ENCODE measurements at places on chromosomes 1 and 21.

DNA sequence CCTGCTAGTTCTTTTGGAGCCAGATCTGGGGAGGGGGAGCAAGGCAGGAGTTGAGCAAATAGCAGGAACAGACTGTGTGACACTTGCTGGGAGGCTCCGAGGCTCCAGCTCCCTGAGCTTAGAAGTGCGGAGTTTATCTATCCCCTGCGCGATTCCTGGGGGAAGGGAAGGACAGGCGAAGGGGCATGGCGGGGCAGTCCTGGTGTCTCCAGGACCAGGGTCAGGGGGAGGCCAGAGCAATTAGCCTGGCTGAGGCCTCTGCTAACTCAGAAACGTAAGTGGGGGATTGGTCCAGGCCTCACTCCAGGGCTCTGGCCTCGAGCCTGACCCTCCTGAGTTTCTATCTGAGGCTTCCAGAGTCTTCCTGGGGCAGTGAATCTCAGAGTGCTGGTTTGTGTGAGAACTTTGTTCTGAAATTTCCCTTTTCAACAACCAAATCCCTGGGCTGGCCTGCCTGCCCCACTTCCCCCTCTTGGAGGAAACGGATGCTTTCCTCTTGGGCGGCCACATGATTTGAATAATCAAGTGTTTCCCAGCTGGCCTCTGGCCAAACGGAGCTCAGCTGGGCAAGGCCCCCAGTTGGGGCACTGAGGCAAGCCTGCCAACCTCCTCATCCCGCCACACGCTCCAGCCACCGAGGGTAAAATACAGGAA is 15.6 kb downstream of the ALPL start:
- peaks cover 6% of the 10 kb centered on the region for H3K27me3 ChIP-seq
- DNase-seq = no peak
- H3K27ac ChIP-seq = no peak overlapping the region
- H3K36me3 ChIP-seq = no peaks in the 10 kb centered on the region
- no peak overlapping the region for H3K4me3 ChIP-seq
- peaks cover 2% of the 10 kb centered on the region for H3K4me1 ChIP-seq

GRCh38 chr1:3842912-3843311 is 14.1 kb downstream of the CEP104 start:
- H3K36me3 ChIP-seq = peaks cover 46% of the 10 kb centered on the region
- H3K27ac ChIP-seq = no peak overlapping the region
- no peaks in the 10 kb centered on the region for H3K27me3 ChIP-seq

DNA sequence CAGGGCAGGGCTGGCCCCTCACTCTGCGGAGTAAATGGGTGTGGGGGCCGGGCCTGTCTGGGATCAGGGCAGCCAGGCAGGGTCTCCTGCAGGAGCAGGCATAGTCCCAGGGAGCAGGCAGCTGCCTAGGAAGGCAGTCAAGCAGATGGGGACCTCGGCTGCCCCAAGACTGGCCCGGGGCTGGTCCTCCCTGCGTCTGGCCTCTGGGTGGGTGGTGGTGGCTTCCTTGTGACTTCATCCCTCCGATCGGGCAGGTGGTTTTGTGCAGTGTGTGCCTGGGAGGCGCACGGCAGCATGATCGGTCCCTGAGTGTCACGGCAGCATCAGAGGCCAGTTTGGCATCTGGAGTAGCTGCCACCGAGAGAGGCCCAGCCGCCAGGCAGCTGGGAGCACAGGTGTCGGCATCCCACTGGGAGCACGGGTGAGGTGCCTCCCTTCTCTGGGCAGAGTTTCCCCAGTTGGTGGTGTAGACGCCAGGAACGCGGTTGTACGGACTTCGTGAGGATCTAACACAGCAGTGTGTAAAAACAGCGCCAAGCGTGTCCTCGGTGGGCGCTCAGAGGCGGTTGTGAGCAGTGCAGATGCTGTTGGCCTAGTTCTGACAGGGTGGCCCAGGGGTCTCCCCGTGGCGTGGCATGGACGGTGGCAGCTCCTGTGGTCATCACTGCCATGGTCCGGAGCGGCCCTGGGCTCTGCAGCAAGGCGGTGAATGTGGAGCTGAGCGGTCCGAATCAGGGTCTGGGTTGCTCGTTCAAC is 45.9 kb downstream of the PRKCZ start:
- peaks cover 3% of the 10 kb centered on the region for H3K4me1 ChIP-seq
- peaks cover 12% of the 10 kb centered on the region for H3K27me3 ChIP-seq
- no peak for DNase-seq
- H3K27ac ChIP-seq = no peak overlapping the region

GRCh38 chr1:238485912-238486209 is 595.1 kb upstream of the ZP4 start:
- H3K4me3 ChIP-seq = no peak overlapping the region
- peaks cover 2% of the 10 kb centered on the region for H3K4me1 ChIP-seq
- no peaks in the 10 kb centered on the region for H3K36me3 ChIP-seq
- peak overlapping the region; percentile 53 for H3K27ac ChIP-seq
- DNase-seq = no peak
- no peaks in the 10 kb centered on the region for H3K27me3 ChIP-seq

- no peak overlapping the region for H3K4me3 ChIP-seq
- peaks cover 3% of the 10 kb centered on the region for H3K4me1 ChIP-seq
- no peak overlapping the region for H3K27ac ChIP-seq
Measured at GRCh38 chr1:161506336-161507223, 1.3 kb downstream of the FCGR2A start.

DNA sequence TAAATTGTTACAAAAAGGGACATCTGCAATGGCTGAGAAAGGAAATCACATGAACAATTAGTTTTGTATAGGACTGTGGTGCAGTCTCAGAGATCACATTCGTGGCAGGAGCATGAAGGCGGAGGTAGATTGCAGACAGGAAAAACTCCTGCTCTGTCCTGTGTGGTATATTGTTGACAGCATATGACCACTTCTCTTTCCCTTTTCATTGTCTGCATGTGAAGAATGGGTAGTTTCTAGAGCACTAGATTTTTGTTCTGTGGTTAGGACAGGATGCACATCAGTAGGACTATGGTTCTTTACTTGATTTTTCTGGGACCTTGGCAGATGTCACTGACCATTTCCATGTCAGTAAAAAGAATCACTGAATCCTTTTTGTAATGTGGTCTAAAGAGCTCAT is 625.9 kb upstream of the PKN2 start:
- H3K36me3 ChIP-seq = no peaks in the 10 kb centered on the region
- H3K27me3 ChIP-seq = no peaks in the 10 kb centered on the region
- no peak for DNase-seq
- H3K27ac ChIP-seq = no peak overlapping the region
- no peaks in the 10 kb centered on the region for H3K4me1 ChIP-seq

DNA sequence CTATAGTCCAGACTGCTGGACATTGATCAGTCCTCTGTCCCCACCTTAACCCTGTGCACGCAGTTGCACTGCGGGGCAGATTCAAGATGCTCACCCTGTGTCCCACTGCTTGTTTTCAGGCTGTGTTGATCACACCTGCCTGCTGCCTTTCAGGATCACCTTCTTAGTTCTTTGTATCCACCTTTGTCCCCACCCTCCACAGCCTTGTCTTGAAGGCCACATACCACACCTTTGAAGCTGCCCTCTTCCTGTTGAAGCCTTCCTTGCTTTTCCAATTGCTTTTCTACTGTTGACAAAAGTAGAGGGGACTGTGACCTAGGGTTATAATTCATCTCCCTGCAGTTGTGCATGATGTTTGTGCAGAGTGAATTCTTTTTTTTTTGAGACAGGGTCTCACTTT is 32.7 kb downstream of the UCK2 start:
- DNase-seq = no peak
- H3K27ac ChIP-seq = no peak overlapping the region
- no peak overlapping the region for H3K4me3 ChIP-seq

GRCh38 chr1:158020259-158020885 is 26.9 kb downstream of the KIRREL1 start:
- no peak overlapping the region for H3K4me3 ChIP-seq
- H3K27me3 ChIP-seq = no peaks in the 10 kb centered on the region
- H3K4me1 ChIP-seq = peaks cover 53% of the 10 kb centered on the region
- DNase-seq = no peak
- peak overlapping the region; percentile 97 for H3K27ac ChIP-seq

DNA sequence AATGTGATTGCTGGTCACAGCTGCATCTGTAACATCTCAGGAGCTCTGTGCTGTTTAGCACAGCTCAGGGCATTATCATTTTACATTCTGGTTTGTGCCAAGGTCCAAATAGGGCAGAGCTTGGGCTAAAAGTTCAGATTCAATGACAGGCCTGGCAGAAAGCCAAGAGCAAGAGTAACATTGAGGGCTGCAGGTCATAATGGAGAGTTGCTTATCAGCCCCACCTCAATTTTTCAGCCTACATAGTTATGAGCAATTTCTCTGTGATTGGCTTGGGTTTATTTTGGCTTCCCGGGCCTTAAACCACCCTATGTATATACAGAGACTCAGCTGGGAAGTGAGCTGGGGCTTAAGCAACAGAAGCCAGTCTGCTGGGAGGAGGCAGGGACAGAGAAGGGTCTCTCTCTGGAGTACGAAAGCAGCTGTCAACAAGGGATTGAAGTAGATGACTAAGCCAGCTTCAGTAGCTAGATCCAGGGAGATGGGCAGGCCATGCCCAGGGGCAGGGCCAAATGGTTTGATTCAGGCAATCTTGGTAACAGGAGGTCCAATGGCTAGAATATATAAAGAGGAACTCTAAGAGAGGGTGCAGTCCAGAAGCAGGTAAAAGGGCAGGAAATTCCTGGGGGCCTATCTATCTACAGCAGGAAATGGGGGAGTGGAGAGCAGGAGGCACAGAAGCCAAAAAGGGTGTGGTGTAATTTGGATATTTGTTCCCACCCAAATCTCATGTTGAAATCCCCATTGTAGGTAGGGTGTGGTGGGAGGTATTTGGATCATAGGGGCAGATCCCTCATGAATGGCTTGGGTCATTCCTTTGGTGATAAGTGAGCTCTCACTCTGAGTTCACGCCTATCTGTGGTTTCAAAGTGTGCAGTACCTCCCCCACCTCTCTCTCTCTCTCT is 49.0 kb downstream of the BRINP2 start:
- no peak overlapping the region for H3K4me3 ChIP-seq
- H3K27ac ChIP-seq = no peak overlapping the region
- H3K27me3 ChIP-seq = peaks cover 2% of the 10 kb centered on the region
- no peaks in the 10 kb centered on the region for H3K36me3 ChIP-seq
- no peak for DNase-seq

DNA sequence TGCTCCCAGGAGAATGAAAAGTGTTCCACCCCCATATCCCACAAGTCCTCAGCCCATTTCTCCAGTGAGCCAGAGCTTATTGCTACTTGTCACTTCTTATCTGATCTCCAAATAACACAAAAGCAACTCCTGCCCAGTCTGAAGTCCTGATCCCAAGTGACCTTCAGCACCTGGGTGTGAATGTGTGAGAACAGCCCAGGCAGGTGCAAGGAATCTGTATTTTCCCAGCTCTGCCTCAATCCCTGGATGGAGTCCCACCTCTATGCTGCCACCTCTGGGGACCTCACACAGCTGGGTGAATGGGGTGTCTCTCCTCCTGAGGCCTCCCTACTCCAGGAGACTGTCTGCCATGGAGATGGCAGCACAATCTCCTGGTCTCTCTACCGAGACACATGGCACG is 402.4 kb upstream of the PROX1 start:
- H3K27ac ChIP-seq = no peak overlapping the region
- DNase-seq = no peak

- no peak overlapping the region for H3K27ac ChIP-seq
- H3K36me3 ChIP-seq = no peaks in the 10 kb centered on the region
- no peaks in the 10 kb centered on the region for H3K4me1 ChIP-seq
- peaks cover 52% of the 10 kb centered on the region for H3K27me3 ChIP-seq
- no peak for DNase-seq
- no peak overlapping the region for H3K4me3 ChIP-seq
Measured at GRCh38 chr1:39727221-39727931, 11.3 kb upstream of the PPIE start.

GRCh38 chr21:34511787-34512455 is at the start of gene KCNE1:
TSS of gene KCNE1 (minus strand) at chr21:34512210. CDS start at chr21:34449634, 62,576 bp downstream.
- no peaks in the 10 kb centered on the region for H3K27me3 ChIP-seq
- H3K27ac ChIP-seq = no peak within 1 kb of the TSS
- 0 out of 2 replicates have a peak, but pooled peaks cover 3% of the 10 kb centered on the region for H3K36me3 ChIP-seq
- no peak within 1 kb of the TSS for H3K4me3 ChIP-seq

DNA sequence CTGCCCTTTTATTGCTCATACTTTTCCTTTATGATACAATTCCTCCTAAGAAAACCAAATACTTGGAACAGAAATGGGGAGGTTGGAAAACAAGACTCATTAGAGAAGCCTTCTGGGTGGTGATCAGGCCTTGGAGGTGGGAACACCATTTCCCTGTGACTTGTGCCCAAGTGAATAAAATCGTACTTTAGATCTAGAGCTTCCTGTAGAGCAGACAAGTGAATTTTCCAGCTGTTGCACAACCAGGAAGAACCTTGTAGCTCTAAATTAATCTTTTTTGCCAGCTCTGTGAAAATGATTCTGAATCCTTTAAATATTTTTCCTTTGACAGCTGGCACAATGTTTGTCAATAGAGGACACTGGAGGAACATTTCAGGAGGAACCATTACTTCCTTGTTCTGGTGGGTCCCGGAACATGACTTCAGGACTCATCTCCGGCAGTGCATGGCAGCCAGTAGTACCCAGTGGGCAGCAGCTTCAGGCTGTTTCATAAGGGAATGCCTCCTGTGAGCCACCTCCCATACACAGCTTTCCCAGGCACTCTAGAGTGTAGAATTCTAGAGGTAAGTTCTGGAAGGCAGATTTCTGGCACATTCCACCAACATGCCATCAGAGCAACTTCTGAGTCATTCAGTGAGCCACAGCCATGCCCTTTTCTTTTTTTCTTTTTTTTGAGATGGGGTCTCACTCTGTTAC is 5.5 kb upstream of the SNAPIN start:
- no peaks in the 10 kb centered on the region for H3K27me3 ChIP-seq
- no peaks in the 10 kb centered on the region for H3K36me3 ChIP-seq
- peak; percentile 64 for DNase-seq
- H3K4me3 ChIP-seq = no peak overlapping the region
- H3K4me1 ChIP-seq = peaks cover 7% of the 10 kb centered on the region

DNA sequence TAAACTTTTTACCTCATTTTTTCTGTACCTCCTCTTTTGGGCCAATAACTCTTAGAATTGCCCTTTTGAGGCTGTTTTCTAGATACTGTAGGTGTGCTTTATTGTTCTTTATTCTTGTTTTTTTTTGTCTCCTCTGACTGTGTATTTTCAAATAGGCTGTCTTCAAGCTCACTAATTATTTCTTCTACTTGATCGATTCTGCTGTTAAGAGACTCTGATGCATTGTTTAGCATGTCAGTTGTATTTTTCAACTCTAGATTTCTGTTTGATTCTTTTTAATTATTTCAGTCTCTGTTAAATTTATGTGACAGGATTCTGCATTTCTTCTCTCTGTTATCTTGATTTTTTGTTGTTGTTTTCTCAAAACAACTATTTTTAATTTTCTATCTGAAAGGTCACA is 130.3 kb downstream of the PHTF1 start:
- H3K27ac ChIP-seq = no peak overlapping the region
- H3K27me3 ChIP-seq = no peaks in the 10 kb centered on the region
- no peaks in the 10 kb centered on the region for H3K4me1 ChIP-seq
- no peak for DNase-seq
- H3K4me3 ChIP-seq = no peak overlapping the region
- H3K36me3 ChIP-seq = no peaks in the 10 kb centered on the region

GRCh38 chr21:42219606-42220137 is 732 bp downstream of the ABCG1 start:
- peak overlapping the region; percentile 43 for H3K4me3 ChIP-seq
- H3K27ac ChIP-seq = peak overlapping the region; percentile 45
- DNase-seq = peak; percentile 5
- no peaks in the 10 kb centered on the region for H3K36me3 ChIP-seq
- H3K27me3 ChIP-seq = peaks cover 10% of the 10 kb centered on the region
- H3K4me1 ChIP-seq = peaks cover 11% of the 10 kb centered on the region

- H3K4me1 ChIP-seq = no peaks in the 10 kb centered on the region
- peak overlapping the region; percentile 4 for H3K27ac ChIP-seq
- H3K4me3 ChIP-seq = no peak overlapping the region
- no peaks in the 10 kb centered on the region for H3K36me3 ChIP-seq
- no peaks in the 10 kb centered on the region for H3K27me3 ChIP-seq
Measured at GRCh38 chr1:69055194-69055593, 512.5 kb upstream of the LRRC7 start.
